ENCODE measurements at places on chromosomes 13 and 19. TPM values are rescaled to one million over a fixed set of nuclear protein-coding genes. Genes with fewer than 3 reads are reported as not detected.

The CFAP97D2 gene
- not detected for total RNA-seq

The TSC22D1 gene
- 76.4 TPM for total RNA-seq

The ACER1 gene
- total RNA-seq = not detected

The CYP2F1 gene
- not detected for total RNA-seq

Data from dermis blood vessel endothelial cell (primary cell).